ENCODE measurements at places on chromosomes 3 and 15.

- DNase-seq, result no peak
These were observed 16.5 kb downstream of the AADACL2 start for GRCh38 chr3:151750181-151750580.

GRCh38 chr15:52441841-52442240, 86.8 kb downstream of the MYO5A start:
- no peak for DNase-seq

GRCh38 chr3:149487598-149488197, 13.2 kb downstream of the TM4SF4 start:
- no peak for DNase-seq

GRCh38 chr3:162491952-162492351, 995.3 kb downstream of the OTOL1 start:
- no peak for DNase-seq

GRCh38 chr3:153069598-153070510, 92.2 kb upstream of the RAP2B start:
- DNase-seq, result no peak

DNA sequence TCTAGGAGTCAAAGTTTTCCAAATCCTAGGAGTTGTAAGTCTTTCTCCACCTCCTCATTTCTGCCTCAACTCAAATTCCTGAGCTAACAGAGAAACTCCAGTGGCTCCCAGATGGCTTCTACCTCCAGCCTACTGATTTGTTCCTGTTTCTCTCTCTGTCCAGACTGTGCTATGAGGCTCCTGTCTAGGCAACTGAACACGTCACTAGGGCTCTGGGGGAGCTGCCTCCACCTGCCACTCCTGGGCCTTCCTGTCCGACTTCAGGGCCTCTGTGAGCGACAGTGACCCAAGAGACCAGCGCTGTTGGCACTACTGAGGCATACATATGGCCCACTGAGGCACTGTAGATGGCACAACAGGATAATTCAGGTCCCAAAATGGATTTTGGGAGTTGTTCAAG, 71.4 kb downstream of the EXOG start:
- DNase-seq, result no peak

DNA sequence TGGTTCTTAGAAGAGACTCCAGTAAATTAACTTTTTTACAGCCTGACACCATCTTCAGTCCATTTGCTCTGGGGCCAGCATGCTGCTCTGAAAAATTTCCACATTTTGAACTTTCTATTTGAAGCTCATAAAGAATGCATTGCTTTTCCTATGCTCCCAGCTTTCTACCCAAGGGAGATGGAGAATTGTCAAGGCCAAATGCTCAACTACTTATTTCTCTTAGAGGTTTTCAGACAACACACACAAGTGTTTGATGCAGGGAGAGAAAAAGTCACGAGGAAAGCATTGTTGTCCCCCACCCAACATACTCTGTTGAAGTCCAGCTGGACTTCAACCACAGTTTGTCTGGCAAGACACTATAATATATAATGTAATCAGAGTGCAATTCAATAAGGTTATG, 100.3 kb upstream of the CADPS start:
- no peak for DNase-seq

DNA sequence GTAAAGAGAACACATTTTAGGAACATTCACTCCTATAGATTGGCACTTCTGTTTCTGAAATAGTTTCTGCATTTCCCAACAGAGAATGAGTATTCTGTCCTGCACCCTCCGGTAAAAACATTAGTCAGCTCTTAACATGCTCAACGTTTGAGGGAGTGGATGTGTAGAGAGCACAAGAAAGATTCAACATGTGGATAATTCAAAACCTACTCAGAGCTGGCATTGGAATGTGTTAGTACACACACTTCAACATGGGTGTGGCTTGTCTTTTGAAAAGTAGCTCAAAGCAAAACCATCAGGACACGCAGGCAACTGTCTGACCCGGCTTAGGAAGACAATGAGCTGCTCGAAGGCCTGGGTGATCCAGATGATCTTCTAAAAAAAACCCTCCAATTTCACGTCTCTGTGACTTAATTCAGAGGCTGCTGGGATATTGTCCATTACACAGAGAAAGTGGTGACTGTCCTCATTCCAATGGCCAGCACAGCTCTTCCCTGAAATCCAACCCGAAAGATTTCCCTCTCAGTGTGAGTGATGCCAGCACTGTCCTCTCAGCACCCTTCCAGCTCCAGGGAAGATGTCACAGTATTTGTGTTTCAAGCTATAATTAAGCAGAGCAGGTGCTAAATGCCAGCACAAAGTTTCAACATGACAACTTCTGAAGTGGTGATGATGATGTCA, 18.1 kb downstream of the FBN1 start:
- no peak for DNase-seq

GRCh38 chr3:151625086-151625485, 108.6 kb upstream of the AADACL2 start:
- DNase-seq, result no peak

DNA sequence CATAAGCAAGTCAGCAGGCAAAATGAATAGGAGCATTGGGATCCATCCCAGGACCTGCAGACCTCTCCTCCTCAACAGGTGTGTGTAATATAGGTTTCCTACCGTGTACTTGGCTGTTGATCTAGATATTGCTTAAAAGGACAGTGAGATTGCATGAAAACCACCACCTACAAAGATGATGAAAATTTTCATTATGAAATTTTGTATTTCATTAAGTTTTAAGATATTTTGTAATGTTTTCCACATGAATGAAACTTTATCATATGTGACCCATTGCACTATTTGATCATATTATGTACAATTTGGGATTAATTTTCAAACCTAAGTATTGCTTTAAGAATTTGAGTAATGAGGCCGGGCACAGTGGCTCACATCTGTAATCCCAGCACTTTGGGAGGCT, 94.3 kb upstream of the TRPM1 start:
- DNase-seq, result no peak

DNA sequence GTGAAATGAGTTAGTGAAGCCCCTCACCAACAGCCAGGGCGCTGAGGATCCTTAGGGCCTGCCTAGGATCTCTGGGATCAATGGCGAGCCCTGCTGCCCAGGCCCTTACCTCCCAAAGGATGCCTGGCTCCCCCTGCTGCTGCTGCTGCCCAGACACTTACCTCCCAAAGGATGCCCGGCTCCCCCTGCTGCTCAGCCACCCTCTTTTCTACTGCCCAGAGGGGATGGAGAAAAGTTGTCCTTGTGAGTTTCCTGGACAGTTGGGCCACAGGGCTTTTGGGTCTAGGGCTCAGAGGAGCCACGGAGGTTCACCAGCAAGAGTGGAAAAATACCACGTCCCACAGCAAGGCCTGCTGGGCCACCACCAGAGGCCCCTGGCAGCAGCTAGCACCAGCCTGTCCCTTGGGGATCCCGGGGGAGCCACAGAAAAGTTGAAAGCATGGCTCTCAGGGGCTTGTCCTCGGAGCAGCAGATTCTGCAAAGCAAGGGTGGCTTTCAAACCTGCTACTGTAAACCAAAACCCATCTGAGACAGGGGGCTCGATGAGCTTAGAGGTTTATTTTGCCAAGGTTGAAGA, 59.4 kb downstream of the SLC6A6 start:
- no peak for DNase-seq

GRCh38 chr3:60189304-60189703, 1061.9 kb downstream of the FHIT start:
- DNase-seq, result no peak
